Left ventricle myocardium superior (tissue), 1 donor: ENCODE measurements at places on chromosomes 5 and 9.

- no peak for DNase-seq
Measured at GRCh38 chr5:73733219-73733618, 107.2 kb downstream of the ARHGEF28 start.

DNA sequence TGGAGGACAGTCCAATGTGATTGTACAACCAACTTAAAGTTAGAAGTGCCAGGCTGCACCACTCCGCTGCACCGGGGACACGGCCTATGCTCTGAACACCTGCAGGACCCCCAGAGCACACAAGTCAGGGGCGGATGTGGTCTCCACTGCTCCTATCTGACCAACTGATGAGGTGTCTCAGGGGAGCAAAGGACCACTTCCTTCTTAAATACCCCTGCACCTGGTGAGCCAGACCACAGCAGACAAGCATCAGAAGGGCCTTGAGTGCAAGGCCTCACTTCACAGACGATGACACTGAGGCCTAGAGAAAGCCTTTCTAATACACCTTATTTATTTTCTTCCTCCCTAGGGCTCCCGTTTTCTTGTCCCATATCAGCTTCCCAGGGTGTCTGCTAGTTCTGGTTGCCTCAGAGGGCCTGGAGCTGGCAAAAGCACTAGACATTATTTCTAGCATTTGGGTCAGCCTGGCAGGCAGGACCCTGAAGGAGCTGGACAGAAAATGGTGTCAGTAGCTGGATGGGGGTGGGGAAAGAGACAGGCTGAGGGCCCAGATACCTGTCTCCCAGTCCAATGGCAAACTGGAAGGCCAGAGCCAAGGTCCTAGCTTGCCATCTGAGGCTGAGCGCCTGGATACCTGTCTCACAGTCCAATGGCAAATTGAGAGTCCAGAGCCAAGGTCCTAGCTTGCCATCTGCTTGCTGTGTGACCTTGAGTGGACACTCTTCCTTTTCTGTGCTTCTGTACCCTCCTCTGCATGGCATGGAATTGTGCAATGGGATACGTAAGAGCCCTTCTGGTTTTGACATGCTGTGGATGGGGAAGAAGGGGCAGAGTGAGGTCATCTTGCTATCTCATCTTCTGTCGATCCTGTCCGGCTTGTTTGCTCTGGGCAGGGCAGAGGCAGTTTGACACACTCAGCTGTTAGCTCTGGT, 9.0 kb downstream of the CCDC69 start:
- no peak for DNase-seq

DNA sequence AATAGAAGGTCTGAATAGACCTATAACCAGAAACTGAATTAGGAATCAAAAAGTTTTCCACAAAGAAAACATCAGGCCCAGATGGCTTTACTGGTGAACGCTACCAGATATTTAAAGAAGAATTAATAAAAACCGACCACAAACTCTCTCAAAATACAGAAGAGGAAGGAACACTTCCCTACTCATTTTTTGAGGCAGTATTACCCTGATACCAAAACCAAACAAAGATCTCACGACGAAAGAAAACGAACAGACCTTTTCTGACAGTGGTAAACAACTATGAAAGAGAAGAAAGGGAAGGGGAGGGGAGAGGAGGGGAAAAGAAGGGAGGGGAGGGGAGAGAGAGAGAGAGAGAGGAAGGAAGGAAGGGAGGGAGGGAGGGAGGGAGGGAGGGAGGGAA, 13.5 kb downstream of the B4GALT1 start:
- DNase-seq: no peak

GRCh38 chr5:154273028-154273617, 82.6 kb downstream of the GALNT10 start:
- DNase-seq: no peak

GRCh38 chr5:169169783-169170182, 131.2 kb downstream of the SLIT3 start:
- DNase-seq: no peak

- no peak for DNase-seq
Measured at GRCh38 chr9:96501633-96502538, 51.9 kb downstream of the HABP4 start.

DNA sequence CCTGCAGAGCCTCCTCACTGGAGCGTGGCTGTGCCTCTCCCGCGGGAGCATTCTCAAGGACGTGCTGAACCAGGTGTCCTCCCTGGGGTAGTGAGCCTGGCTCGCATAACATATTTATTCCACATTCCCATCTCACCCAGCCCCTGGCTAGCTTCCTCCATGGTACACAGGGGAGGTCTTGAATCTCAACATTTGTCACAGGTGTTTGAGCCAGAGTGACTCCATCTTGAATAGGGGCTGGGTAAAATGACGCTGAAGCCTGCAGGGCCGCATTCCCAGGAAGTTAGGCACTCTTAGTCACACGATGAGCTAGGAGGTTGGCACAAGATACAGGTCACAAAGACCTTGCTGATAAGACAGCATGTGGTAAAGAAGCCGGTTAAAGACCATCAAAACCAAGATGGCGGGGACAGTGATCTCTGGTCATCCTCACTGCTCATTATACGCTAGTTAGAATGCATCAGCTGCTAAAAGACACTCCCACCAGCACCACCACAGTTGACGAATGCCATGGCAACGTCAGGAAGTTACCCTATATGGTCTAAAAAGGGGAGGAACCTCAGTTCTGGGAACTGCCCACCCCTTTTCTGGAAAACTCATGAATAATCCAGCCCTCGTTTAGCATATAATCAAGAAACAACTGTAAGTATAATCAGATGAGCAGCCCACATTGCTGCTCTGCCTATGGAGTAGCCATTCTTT, 273.8 kb upstream of the IRX4 start:
- no peak for DNase-seq

DNA sequence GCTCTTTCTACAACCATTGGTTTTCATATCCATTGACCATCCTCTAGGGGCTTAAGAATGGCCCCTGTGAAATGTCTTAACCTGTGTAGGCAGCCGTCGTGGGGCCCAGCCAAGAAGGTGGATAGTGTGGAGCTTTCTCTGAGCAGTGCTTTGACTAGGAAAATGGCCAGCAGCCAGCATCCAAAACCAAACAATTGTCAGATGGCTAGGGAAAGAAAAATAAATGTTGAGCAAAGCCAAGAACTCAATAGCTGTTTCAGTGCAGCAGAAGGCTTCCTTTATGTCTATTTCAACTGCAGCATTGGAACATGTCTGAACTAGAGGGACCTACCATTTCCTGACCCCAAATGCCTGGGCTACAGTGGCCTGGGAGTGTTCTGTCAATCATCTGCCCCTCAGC, 374.9 kb downstream of the TLE4 start:
- no peak for DNase-seq

GRCh38 chr5:38319491-38319890, 61.1 kb downstream of the EGFLAM start:
- DNase-seq: no peak

DNA sequence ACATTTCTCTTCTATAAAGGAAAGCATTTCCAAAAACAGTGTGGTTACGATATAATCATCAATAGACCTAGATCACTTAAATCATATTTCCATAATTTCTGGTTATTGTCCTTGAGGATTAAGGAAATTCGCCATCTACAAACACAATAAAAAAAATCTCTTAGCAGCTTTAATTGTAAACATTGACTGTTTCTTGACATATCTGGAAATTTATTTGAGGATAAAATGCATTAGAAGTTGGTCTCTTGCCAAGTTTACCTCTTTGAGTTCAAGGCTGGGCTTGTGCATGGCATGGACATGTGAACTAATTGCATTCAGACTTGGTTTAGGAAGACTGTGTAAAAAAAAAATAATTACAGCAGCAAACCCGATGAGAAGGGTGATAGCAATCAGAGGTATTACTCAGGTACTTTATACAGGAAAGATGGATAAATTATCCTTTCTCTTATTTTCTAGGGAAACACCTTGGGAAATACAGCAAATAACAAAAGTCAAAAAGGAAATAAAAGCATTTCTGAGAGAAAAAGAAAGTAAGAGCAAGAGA, 237.9 kb downstream of the SLF1 start:
- no peak for DNase-seq

- peak; percentile 38 for DNase-seq
Measured at GRCh38 chr5:159805021-159805420, 111.3 kb upstream of the ADRA1B start.

DNA sequence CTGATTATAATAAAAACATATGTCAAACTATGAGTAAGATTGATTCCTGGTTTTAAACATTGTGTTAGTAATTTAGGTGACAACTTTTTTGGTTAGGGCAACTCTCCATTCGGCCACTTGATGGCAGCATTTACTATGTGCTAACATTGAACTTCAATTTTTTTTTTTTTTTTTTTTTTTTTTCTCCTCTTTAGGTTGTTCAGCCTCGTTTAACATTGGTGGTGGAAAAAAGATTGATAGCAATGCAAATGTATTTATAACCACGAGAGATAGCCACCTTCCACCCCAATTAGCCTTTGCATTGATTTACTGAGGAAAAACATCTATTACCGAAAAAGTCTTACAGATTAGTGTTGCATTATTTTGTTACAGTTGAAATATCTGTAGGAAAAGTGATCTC, 159.1 kb downstream of the CSNK1G3 start:
- no peak for DNase-seq

DNA sequence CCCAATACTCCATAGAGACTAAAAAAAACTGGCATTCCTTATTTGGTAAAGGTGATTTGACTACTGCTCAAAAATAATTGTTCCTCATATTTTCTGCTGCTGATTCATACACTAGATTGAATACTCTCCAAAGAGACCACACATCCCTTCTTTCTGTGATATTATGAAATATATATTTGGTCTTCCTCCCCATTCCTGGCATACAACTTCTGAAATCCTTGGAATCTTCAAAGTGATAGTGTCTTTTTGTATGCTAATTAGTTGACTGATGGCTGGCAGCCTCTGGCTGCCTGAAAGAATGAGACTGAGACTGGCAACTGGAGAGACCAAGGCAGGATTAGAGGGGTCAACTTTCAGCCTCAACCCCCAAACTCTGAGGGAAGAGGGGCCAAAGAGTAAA, 348.0 kb upstream of the RFX3 start:
- no peak for DNase-seq

- peak; percentile 50 for DNase-seq
Measured at GRCh38 chr9:534886-535285, 306.6 kb upstream of the DMRT1 start.

DNA sequence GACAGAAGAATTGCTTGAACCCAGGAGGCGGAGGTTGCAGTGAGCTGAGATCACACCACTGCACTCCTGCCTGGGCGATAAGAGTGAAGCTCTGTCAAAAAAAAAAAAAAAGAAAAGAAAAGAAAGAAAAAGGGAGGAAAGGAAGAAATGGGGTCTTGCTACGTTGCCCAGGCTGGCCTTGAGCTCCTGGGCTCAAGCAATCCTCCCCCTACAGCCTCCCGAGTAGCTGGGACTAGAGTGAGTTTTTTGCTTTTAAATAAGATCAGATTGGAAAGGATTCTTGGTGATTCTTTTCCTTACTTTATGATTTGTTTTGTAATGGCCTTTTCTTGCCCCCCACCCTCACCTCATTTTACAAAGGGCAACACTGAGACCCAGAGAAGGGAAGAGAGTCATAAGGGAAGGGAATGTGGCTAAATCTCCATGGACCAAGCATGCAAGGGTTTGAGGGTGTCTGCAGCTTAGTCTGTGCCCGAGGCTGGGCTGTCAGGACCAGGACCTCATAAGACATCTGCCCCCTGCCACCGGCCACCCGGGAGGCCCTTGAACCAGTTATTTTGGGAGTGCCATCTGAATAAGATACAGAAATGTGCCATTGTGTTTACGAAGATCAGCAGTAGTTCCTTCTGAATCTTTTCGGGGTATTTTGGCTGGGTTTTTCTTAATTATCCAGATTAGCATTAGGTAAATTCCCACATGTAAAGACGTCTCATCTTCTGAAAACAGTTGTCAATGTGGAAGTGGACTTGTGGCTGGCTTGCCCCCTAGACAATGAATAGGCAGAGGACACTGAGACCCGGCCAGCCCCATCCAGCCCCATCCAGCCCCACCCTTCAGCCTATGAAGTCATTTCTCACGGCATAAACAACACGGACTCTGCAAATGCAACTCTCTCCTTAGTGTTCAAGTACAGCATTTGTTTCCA, 44.5 kb upstream of the GRHPR start:
- no peak for DNase-seq

DNA sequence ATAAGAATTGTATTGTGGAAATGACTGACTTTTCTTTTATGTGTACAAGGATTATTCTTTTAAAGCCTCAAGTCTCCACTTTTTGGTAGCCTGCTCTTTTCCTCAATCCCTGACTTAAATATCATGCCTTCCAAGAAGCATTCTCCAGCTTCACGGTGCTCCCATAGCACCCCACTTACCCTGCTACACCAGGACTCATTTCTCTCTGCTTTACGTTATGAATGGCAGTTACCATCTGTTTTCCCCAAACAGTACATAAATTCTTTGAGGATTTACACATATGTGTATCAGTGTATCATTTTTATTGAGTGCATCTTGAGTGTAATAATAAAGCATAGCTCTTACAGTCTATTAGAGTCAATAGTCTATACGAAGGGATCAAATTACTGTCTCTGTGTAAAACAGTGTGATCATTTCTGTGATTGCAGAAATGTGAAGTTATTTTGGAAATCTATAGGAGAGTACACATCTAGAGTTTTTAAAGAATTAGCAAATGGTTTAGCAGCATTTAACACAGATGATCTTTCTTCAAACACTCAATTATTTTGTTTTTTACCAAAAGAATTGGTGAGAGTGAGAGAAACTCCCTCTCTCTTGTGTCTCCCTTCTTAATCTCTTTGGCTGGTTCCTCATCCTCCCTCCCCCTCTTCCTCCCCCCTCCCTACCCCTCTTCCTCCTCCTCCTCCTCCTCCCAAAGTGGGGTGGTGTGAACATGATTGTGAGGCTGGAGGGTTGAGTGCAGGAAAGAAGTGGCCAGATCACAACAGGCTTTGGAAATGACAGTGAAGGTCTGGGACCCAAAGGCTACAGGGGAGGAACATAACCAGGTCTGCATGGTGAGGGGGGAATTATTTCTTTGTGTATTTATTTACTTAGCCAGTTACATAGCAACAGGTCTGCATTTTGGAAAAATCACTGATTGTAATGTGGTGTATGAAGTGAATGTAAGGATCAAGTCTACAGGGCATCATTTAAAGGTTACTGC, 27.6 kb upstream of the ECM2 start:
- no peak for DNase-seq

DNA sequence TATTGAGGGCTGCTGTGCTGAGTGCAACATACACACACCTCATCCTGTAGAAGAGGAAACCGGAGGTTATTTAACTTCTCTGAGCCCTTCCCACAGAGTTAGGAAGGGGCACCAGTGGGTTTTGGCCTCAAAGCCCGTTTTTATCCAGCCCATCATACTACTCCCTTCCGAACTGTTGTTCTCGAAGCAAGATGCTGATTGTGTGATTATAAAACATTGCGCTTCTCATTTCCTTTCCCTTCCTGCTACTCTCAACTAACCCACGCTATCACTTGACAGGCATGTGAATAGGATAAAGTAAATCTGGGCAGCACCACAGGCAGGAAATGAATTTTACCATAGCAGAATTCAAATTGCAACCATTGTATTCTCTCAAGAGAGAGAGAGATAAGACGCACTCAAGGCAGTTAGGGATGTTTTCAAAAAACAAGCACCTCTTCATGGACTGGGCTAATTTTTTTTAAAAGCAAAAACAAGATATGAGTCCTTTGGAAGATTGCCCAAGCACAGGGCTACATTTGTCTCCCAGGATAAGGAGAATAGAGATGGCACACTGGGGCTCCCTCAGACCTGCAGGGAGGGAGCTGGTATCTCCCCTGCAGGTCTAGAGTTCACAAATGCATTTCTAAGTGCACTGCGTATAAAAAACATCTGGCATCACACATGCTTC, 52.6 kb downstream of the GNA14 start:
- DNase-seq: no peak
